Cerebellar cortex (tissue), 1 donor: ENCODE measurements at places on chromosomes 12 and 14.

DNA sequence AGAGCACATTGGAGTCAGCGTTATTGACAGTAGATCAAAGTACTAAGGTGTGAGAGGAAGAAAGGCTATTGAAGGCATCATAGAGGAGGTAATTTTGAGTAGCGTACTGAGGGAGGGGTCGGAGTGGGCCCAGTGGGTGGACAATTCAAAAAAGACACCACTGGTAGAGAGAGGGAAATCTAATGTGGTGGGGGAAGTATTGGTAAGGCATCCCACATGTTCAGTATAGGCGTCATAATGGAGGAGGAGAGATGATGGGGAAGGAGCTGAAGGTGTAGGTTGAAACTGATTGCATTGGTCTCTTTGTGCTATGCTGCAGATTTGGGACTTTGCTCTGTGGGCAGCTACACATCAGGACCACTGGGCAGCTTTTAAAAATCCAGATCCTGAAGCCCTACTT is 23.7 kb upstream of the KRT77 start:
- no peak for DNase-seq

- no peak for DNase-seq
Measured at GRCh38 chr14:92473261-92473968, 40.2 kb upstream of the RIN3 start.

DNA sequence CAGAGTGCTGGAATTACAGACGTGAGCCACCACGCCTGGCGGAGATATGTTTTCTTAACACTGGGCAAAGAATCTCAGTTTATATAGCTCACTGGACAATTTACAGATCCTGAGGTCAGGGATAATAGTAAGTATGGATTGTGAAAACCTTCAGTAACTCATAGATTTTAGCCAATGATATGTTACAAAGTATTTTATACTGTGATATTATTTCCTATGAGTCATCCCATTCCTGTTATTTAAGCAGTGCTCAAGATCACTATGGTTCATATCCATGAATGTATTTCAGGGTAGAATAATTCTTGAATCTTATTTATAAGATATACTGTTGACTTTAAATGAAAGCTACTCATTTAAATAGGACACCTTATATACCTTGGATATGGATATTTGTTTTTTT is 107.2 kb downstream of the RAD51B start:
- DNase-seq: no peak

DNA sequence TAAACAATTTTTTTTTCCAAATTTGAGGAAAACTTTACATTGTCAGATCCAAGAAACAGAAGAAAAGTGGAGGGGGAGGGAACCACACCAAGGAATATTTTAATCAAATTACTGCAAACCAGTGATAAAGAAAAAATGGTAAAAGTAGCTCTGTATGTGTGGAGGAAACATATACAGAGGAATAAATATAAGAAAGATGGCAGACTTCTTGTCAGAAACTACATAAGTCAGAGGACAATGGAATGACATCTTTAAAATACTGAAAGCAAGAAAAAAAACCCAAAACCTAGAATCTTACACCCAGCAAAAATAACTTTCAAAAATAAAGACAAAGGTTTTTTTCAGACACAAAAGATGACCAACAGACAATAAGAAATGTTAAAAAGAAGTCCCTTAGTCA is 10.2 kb upstream of the LLPH start:
- peak; percentile 20 for DNase-seq

GRCh38 chr14:102437997-102438915 is 71.3 kb downstream of the ANKRD9 start:
- DNase-seq: peak; percentile 91

GRCh38 chr12:26268841-26269561 is 73.6 kb downstream of the SSPN start:
- DNase-seq: no peak

- DNase-seq: no peak
Measured at GRCh38 chr14:22178333-22178839, 410.6 kb downstream of the DAD1 start.

GRCh38 chr12:94184995-94185719 is 36.8 kb downstream of the PLXNC1 start:
- DNase-seq: no peak

GRCh38 chr12:65565601-65566560 is 258.4 kb upstream of the HMGA2 start:
- peak; percentile 61 for DNase-seq

- DNase-seq: no peak
Measured at GRCh38 chr12:74820324-74820723, 282.7 kb downstream of the ATXN7L3B start.

DNA sequence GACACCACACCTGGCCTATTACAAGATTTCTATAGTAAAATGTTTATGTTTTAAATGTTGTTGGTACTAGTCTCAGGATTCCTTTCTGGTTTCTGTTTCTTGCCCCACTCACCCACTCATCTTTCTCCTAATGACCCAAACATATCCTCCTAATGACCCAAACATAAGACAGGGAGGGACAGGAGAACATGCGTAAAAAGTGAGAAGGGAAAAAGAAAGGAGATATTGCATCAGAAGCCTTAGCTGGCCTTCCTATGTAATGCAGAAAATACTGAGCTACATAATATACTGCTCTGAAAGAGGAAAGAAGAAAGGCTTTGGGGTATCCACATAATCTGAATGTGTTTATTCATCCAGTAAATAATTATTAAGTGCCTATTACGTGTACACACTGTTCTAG is 104.6 kb upstream of the GPHB5 start:
- no peak for DNase-seq

DNA sequence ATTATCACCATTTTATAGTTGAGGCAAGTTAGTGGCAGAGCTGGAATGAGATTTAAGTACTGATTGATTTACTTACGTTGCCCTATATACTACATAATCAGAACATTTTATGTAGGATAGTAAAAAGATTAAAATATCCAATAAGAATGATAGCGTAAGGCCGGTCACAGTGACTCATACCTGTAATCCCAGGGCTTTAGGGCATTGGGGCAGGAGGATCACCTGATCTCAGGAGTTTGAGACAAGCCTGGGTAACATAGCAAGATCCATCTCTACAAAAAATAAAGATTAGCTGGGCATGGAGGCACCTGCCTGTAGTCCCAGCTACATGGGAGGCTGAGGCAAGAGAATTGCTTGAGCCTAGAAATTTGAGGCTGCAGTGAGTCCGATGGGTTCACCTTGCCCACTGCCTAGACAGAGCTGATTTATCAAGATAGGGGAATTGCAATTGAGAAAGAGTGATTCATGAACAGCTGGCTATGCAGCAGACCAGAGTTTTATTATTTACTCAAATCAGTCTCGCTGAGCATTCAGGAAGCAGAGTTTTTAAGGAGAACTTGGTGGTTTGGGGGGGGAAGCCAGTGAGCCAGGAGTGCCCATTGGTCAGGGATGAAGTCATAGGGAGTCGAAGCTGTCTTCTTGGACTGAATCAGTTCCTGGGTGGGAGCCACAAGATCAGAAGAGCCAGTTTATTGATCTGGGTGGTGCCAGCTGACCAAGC is 24.7 kb upstream of the SGPP1 start:
- no peak for DNase-seq

- no peak for DNase-seq
Measured at GRCh38 chr14:68033336-68033932, 213.9 kb downstream of the RAD51B start.

- no peak for DNase-seq
Measured at GRCh38 chr12:24200010-24200409, 250.5 kb upstream of the SOX5 start.

DNA sequence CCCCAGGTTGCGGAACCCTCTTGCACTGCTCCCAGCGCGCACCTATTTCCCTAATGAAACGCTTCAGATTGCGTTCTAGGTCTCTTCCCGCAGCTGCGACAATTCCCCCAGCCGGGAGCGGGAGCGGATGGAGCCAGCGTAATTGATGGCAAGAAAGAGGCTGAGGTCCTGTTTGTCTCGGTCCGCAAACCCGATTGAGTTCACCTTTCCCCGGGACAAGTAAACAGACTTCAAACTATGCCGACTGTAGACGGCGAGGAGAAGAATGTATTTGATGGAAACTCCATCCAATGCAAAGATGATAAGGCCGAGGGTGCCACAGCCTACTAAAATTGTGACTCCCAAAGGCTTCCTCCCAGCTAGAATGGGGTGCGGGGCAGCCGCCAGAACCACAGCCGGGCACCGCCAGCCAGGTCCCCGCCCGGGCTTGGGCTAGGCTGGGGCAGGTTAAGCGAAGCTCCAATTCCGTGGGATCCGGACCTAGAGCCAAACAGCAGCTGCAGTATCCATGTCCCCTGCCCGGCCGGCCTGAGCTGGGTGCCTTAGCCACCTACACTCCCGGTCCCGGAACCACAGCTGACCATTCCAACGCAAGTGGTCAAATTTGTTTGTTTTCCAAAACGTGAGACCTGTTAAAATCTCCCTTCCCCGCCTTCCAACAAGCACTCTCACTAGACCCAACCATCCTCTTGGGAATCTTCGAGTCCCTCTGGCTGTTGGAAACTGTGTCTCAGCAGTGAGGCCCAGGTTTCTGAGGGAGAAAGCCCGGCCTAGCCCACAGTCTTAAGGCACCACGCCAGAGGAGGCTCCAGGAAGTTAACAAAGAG is 5.5 kb downstream of the NKX2-1 start:
- no peak for DNase-seq

GRCh38 chr12:91902860-91903683 is 242.6 kb downstream of the BTG1 start:
- no peak for DNase-seq

GRCh38 chr12:50720501-50720900 is 43.4 kb upstream of the ATF1 start:
- DNase-seq: no peak

DNA sequence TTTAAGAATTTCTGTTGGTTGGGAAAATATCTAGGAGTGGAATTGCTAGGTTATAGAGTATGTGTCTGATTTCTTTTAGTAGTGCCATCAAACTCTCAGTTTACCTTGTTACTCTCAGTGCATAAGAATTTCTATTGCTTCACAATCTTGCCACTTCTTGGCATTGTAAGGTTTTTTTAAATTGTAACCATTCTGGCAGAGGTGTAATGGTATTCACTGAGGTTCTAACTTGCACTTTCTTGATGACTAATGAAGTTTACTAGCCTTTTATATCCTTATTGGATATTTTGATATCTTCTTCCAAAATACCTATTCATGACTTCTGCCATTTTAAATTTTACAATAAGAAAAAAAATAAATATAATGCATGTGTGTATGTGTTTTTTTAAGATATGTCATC is 478.0 kb downstream of the NAV3 start:
- DNase-seq: no peak

DNA sequence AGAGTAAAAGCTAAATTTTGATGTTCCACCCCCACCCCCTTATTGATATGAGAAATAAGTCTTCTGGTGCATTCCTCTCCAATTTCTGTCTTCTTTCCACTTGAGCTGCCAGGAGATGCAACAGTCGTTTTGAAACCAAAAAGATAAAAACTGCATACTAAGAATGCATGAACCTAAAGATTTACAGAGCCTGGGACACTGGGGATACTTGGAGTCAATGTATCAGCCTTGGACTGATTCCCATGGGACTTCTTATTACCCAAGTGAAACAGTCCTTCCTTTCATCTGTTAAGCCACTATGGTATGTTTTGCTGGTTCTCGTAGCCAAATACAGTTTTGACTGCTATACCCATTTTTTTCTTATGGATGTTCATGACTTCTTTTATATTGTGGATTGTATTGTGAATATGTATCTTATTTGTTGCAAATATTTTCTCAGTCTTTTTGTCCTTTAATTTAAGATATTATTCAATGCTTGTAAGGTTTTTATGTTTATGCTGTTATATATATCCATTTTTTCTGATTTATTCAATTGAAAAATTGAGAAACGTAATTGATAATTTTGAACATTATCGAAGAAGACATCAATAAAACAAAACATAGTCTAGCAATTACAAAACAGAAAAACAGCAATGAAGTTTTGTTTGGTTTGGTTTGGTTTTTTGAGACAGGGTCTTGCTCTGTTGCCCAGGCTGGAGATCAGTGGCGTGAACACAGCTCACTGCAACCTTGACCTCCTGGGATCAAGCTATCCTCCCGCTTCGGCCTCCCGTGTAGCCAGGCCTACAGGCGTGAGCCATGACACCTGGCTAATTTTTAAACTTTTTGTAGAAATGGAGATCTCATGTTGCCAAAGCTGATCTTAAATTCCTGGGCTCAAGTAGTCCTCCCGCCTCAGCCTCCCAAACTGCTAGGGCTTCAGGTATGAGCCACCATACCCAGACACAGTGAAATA is 85.4 kb upstream of the ETV6 start:
- no peak for DNase-seq

DNA sequence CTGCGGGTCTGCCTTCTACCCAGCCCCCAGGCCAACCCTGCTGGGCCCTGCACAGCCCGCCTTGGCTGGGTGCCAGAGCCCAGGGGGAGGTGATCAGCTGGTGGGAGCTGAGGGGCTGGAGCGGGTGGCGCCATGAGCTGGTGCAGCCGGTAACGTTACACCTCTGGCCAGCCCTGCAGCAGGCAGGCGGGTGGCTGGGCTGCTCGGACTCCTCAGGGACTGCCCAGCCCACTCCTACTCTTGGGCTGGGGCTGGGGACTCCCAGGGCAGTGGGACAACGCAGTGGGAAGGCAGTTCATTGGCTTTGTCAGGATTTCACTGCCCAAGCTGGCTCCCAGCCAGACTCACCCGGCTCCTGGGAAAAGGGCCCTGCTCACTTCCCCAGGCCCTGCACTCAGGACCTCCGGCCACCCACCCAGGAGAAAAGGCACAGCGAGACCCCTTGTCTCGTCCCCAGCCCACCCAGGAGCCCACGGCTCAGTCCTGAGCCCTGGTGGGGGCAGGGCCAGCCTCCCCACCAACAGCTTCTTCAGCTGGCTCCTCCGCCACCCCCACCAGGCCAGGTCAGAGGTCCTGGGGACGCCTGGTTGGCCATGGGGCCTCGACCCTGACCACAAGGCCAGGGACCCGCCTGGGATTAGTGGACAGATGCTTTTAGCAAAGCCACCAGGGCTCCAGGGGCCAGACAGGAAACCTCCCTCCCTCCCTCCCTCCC is 1.0 kb downstream of the PGF start:
- DNase-seq: no peak

DNA sequence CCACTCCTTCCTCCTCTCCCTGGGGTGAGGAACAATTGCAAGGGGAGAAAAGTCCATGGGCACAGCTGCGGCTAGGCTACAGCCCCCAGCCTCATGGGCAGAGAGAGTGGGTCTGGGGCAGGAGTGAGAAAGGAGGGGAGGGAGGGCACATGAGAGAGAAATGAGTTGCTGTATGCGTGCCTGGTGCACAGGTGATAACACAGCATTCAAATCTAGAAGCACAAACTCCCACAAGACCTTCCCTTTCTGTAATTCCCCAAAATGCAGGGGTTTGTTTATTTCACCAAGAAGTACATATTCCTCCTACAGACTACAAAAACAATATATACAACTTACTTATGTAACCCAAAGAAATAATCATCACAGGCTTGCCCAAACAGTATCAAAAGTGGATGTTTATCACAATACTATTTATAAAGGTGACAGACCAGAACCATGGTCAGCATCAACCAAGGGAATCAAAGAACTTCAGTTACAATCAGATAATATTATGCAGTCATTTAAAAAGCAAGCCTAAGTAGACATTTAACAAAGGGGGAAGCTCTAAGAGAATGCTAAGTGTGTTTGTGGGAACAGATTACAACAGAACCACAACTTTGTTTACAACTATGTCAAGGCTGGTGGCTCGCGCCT is 54.2 kb downstream of the ITPK1 start:
- no peak for DNase-seq

- no peak for DNase-seq
Measured at GRCh38 chr14:29648045-29648444, 279.6 kb downstream of the PRKD1 start.
